Fibroblast of skin of right quadriceps (primary cell): ENCODE measurements at places on chromosomes 6 and 20.

DNA sequence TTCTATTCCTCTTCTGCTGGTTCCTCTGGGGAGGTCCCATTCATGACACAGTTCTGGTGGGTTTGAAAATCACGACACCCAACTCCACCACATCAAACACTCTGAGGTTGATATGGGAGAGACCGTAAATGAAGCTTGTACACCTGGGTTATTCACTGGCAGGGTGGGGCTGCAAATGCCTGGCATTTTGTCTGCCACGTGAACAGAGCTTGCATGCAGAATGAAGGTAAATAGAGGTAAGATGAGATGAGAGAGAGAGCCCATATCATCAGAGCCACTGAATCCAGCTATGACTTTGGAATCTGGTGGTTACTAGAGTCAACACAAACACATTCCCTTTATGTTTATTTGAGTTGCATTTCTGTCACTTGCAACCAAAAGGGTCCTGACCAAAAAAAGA, 97.4 kb downstream of the BANF2 start:
- DNase-seq: no peak

GRCh38 chr6:26205625-26206574, 118.7 kb downstream of the HFE start:
- peak; percentile 86 for DNase-seq

- DNase-seq: peak; percentile 55
Observed at GRCh38 chr20:41095110-41095969, 42.0 kb upstream of the PLCG1 start.

DNA sequence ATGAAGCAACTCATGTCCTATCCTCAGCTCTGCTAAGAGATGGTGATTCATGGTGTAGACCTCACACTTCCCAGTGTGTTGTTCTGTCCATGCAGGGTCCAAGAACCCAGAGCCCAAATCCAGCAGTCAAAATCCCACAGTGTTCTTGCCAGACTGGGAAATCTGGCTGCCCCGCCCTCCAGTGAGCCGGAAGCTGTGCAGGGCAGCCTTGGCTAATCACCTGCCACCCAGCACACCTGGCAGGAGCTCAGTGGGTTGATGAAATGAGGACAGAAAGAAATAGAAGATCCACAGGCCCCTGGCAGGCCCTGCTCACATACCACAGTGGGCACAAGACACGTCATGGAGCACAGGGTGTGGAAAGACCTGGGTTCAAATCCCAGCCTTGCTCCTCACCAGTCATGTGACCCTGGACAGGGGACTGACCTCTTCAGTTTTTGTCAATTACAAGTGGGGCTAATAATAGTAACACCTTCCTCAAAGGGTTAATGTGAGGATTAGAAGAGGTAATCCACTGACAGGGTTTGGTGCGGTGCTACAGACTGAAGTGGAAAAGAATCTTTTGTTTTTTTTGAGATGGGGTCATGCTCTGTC, 13.6 kb upstream of the GUCA1A start:
- DNase-seq: no peak

DNA sequence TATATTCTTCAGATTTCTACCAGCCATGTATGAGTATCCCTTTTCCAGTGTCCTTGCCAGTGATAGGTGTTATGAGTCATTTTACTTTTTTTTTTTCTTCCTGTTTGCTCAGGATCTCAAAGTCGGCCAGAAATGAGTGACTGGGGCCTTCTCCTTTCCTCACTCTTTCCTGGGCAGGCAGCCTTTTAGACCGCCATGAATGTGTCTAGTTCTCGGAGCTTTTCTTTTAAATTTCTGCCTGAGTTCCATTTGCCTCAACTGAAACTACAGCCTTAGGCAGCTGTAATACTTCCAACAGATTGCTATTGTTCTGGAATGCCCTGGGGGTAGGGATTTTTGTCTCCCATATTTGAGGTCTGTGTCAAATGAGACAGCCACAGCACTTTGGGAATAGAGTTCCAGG, 83.7 kb downstream of the STXBP5 start:
- DNase-seq: peak; percentile 37

DNA sequence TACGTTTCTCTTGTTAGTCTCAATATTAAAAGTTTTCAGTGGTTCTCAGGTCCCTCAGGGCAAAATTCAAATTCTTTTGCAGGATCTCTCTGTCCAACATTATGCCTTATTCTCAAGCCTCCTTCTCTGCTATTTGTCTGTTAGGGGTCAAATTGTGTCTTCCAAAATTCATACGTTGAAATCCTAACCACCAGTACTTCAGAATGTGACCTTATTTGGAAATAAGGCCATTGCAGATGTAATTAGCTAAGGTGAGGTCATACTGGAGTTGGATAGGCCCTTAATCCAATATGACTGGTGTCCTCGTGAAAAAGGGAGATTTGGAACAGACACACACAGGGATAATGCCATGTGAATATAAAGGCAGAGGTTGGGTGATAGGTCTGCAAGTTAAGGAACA, 64.1 kb upstream of the ADGRF1 start:
- no peak for DNase-seq

DNA sequence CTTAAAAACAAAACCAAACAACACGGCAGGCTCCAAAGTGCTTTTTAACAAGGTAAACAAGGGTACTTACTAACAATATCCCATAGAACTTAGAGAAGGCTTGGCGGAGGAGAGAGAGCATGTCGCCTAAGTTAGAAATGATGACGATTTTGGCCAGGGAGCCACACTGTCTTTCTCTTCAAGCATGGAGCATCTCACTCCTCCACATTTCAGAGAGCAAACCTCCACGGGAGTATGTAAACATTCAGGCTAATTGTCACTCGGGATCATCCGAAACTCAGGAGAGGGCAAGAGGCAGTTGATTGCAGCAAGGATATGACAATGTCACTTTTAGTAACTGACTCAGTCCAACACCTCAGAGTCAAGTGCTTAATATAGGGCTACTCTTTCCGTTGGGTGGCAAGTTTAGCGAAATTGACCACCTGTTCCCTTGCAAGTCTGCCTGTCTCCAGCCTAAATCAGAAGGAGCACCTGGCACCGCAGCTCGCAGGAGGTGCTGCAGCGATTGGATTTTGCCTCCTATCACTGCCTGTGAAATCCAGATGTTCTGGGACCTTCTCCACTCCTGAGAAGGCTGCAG, 65.8 kb upstream of the RPS6KA2 start:
- DNase-seq: no peak

- peak; percentile 90 for DNase-seq
Observed at GRCh38 chr6:111601886-111602285, 3.8 kb downstream of the TRAF3IP2 start.

GRCh38 chr6:116156405-116157326, 30.7 kb upstream of the COL10A1 start:
- no peak for DNase-seq

- DNase-seq: peak; percentile 85
Observed at GRCh38 chr6:116511424-116512110, at the start of gene CALHM5. Gene CALHM5 (plus strand): TSS chr6:116511639. CDS start chr6:116511697, 58 bp downstream.

- peak; percentile 82 for DNase-seq
Observed at GRCh38 chr6:44002593-44003344, 124.5 kb downstream of the MRPL14 start.

DNA sequence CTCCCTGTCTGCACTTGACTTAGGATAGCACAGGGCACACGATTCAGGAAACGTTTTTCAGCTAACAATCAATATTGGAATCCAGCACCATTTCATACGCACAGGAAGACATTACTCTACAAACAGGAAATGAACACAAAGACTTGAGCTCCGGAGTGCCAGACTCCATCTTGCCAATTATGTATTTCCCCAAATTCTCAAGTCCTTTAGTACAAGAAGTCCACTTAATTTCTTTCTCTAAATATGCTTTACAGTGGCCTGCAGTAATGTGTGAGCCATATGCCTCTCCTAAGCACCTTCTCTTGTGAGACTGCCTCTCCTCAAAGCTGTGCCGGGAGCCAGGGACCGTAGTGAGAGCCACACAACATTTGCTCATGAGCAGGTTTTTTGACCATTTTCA, 168.2 kb downstream of the THBS2 start:
- DNase-seq: no peak

DNA sequence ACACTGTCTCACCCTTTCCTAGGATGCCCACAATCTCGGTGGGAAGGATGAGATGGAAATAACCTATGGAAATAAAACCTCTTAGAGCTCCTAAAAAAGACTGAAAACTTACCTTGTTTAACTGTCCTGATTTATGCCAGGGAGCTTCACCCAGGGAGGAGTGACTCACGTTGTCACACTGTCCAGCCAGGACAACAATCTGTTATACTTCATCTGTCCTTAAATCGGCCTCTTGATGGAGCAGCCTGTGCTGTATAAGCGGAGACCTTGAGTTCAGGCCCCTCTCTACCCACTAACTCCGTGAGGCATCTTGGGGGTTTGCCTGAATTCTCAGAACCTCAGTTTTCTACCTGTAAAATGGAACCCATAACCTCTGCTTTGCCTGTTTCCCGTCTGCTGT, 9.2 kb upstream of the KIAA1755 start:
- DNase-seq: no peak

GRCh38 chr20:1086277-1087213, 31.9 kb upstream of the PSMF1 start:
- DNase-seq: no peak

DNA sequence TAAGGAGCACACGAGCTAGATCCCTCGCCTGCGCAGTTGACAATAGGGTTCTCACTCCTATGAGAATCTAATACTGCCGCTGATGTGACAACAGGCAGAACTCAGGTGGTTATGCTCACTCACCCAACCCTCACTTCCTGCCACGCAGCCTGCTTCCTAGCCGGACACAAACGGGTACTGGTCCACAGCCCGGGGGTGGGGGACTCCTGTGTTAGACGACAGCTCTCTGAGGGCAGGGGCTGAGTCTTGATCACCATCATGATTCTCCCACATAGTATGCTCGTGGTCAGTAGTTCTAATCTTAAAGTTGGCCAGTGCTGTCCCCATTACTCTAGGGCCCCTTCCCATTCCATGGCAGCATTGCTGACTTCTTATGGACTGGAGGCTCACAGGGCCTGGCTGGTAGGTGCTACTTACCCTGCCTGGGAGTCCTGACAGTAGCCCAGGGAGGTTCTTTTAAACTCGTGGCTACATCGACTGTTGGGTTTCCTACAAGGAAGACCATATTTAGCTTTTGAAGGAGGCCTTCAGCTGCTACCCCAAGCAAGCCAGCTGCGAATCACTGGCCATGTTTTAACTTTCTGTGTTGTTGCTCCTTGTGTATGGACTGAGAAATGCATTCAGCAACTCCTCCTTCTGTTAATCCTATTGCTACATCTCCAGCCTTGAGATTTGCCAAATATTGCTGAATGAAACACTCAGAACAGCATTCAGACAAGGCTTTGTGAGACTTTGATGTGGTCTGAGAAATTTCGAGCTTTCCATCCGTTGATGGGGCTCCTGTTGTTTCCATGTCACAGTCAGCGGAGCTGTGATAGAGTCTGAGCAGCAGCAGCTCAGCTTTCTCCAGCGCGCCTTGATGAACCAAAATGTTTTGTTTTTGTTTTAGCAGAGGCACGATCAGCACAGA, 300.3 kb downstream of the NRN1 start:
- peak; percentile 66 for DNase-seq

GRCh38 chr20:37473249-37474000, 47.6 kb upstream of the NNAT start:
- no peak for DNase-seq

GRCh38 chr20:46872328-46873211, 22.1 kb upstream of the EYA2 start:
- DNase-seq: no peak

GRCh38 chr20:31547720-31548298, 33.6 kb downstream of the HM13 start:
- DNase-seq: no peak

GRCh38 chr20:61835301-61835700, 230.4 kb downstream of the TAF4 start:
- no peak for DNase-seq

DNA sequence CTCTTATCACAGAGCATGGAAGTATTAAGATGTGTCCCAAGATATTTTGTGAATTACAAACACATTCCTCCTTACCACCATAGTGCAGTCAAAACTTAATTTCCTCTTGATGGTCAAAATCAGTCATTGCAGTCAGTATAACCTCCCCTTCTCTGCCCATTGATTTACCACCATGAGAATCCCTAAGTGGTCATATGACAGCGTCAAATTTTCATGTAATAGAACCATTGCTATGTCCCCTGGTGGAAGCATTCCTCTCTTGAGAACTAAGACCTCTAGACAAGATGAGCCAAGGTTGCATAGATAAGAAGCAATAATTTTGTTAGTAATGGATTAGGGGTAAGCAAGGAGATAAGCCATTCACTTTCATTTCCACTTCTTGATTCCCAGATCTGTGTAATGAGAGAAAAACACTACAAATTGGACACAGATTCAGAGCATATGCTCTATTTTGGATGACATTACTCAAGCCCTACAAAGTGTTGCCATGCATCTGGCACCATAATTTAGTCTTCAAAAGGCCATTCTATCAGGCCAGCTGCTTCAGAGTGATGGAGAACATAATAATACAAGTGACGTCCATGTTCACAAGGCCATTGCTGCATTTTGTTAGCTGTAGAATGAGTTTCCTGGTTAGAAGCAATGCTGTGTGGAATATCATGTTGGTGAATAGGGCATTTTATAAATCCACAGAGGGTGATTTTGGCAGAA, 49.6 kb upstream of the PDE7B start:
- DNase-seq: no peak

DNA sequence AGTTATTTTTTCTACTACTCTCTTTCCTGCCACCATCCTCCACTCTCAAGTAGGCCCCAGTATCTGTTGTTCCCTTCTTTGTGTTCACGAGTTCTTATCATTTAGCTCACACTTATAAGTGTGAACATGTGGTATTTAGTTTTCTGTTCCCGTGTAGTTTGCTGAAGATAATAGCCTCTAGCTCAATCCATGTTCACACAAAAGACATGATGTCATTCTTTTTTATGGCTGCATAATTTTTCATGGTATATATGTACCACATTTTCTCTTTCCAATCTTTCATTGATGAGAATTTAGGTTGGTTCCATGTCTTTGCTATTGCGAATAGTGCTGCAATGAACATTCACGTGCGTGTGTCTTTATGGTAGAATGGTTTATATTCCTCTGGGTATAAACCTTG, 237.9 kb upstream of the FERMT1 start:
- no peak for DNase-seq

- no peak for DNase-seq
Observed at GRCh38 chr6:30171677-30172471, 8.5 kb downstream of the TRIM15 start.

- peak; percentile 10 for DNase-seq
Observed at GRCh38 chr20:44832724-44833123, 22.4 kb upstream of the RIMS4 start.

GRCh38 chr6:158763434-158764182, 55.6 kb downstream of the EZR start:
- DNase-seq: no peak

DNA sequence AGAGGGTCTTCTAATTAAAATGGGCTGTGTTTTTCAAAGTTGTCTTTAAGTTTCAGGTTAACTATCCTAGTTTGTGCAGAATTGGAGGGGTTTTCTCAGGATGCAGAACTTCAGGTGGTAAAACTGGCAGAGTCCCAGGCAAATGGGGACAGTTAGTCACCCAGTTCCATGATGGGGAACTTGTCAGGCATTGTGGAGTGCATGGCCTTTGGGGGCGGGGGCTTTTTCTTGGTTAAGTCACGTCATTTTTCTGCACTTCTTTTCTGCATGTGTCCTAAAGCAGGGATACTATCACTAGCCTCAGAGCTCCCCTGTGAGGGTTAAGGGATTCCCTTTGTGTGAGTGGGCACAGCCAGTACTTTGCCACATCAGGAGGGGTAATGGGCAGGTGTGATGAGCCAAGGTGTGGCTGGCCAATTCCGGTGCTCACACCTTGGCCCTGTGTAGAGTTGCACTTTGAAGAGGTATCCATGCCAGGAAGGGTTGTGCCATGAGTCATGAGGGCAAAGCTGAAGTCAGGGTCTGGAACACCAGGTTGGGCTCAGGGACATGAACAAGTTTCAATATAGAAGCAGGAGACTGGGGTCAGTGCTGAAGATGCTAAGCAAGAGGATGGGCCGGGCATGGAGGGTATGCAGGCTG, 126.0 kb upstream of the RREB1 start:
- no peak for DNase-seq
